ENCODE measurements at places on chromosomes 2 and 18.

GRCh38 chr2:85890522-85891176, 1.9 kb upstream of the ST3GAL5 start:
- DNase-seq = no peak

- DNase-seq = no peak
Measured at GRCh38 chr18:6056171-6056910, 161.0 kb upstream of the TMEM200C start.

GRCh38 chr2:215881582-215881981, 131.8 kb downstream of the MREG start:
- DNase-seq = no peak

DNA sequence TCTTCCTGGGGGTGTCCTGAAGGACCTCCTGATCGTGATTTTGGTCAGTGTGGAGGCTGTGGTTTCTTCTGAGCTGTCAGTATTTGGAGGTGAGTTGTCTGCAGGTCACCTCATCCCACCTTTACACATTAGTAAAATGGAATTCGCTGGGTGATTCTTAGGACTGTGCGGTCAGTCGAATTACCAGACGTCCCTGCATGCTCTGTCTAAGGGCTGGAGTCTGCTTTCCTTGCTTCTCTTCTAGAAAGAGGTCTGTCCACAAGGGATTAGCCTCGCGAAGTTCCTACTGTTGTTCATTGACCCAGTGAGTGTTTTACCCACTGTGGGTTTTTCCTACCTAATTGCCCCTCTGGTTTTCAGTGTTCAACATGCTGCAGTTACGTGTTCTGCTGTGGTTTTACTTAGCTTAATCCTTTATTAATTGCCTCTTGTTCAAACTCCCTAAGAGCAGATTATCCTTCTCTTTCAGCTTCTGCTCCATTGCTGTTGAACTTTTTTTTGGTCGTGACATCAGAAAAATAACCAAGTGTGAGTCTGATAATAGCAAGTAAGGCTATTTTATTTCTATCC, 183.4 kb downstream of the NEDD4L start:
- DNase-seq = no peak
